ENCODE measurements at places on chromosomes 5 and 9. TPM values are rescaled to one million over a fixed set of nuclear protein-coding genes. Genes with fewer than 3 reads are reported as not detected.

GRCh38 chr5:140181525-140181924, 6.5 kb downstream of the CYSTM1 start:
- H3K27ac ChIP-seq = peak overlapping the region; percentile 63
- H3K4me3 ChIP-seq = no peak overlapping the region
- no peak for DNase-seq
- no peaks in the 10 kb centered on the region for H3K27me3 ChIP-seq

DNA sequence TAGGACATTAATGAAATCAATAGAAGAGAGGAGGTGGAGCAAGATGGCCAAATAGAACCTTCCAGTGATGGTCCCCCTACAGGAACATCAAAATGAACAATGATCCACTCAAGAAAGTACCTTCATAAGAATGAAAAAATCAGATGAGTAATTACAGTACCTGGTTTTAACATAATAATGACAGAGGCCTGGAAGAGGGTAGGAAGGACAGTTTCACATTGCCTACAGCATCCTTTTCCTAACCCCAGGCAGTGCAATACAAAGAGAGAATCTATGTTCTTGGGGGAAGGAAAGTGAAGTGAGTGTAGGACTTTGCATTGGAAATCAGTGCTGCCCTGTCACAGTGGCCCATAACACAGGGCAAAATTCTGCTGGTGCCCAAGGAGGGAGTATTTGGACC, 81.2 kb upstream of the SPTLC1 start:
- no peaks in the 10 kb centered on the region for H3K4me1 ChIP-seq
- H3K27me3 ChIP-seq = no peaks in the 10 kb centered on the region
- H3K4me3 ChIP-seq = no peak overlapping the region
- H3K27ac ChIP-seq = no peak overlapping the region

Gene QRFP
- not detected for total RNA-seq

- no peaks in the 10 kb centered on the region for H3K27me3 ChIP-seq
- H3K27ac ChIP-seq = no peak overlapping the region
- peaks cover 17% of the 10 kb centered on the region for H3K4me1 ChIP-seq
- H3K36me3 ChIP-seq = peaks cover 21% of the 10 kb centered on the region
Observed at GRCh38 chr5:150703762-150704161, 2.9 kb upstream of the RBM22 start.

GRCh38 chr5:142782976-142783530, 12.9 kb downstream of the ARHGAP26 start:
- peak overlapping the region; percentile 16 for H3K27ac ChIP-seq
- no peaks in the 10 kb centered on the region for H3K27me3 ChIP-seq
- no peak for DNase-seq
- H3K36me3 ChIP-seq = no peaks in the 10 kb centered on the region

- DNase-seq = no peak
- H3K27me3 ChIP-seq = no peaks in the 10 kb centered on the region
- H3K27ac ChIP-seq = no peak overlapping the region
- no peak overlapping the region for H3K4me3 ChIP-seq
- no peaks in the 10 kb centered on the region for H3K36me3 ChIP-seq
Observed at GRCh38 chr5:7663808-7664207, 187.1 kb downstream of the CFAP90 start.

DNA sequence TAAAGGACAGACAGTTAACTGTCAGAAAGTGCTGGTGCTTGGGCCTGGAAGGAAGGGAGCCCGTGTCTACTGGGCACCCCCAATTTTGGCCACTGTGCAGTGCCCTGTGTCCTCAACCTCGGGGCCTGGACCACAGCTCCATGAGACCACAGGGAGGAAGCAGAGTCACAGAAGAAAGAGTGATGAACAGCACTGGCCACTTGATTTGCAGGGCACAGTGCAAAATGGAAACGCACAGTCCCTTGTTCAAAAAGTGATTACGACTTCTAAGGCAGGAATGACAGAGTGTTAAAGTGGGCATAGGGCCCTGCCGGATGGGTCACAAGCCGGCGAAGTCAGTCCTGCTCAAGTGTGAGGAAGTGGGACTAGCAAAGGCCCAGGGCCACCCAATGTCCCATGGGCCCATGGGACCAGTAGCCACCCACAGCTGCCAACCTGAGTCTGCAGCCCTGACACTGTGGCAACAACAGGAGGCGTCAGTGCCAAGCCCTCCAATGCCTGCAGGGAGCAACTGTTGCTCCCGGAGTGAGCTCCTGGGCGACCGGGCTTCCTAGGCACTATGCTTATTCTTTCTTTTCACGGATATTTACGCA, 85.4 kb downstream of the ADAMTS2 start:
- H3K27ac ChIP-seq = no peak overlapping the region
- H3K4me1 ChIP-seq = peaks cover 4% of the 10 kb centered on the region
- no peaks in the 10 kb centered on the region for H3K36me3 ChIP-seq
- H3K4me3 ChIP-seq = no peak overlapping the region
- H3K27me3 ChIP-seq = no peaks in the 10 kb centered on the region

DNA sequence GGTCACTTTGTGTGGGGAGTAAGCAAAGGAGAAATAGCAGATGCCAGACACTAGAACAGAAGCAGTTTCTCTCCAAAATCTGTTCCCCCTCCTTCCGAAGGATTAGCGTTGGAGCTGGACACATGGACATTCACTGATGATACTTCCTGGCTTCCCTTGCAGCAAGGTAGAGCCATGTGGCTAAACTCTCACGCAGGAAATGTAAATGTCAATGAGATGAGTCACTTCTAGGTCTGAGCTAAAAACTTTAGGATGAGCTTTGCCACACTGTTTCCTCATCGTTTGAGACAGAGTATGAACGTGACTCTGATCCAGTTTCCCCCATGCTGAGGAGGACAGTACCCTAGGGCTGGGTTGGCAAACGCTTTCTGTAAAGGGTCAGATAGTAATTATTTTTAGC, 5.1 kb downstream of the BHMT2 start:
- no peak overlapping the region for H3K4me3 ChIP-seq
- no peak for DNase-seq
- H3K4me1 ChIP-seq = no peaks in the 10 kb centered on the region
- H3K36me3 ChIP-seq = no peaks in the 10 kb centered on the region
- H3K27me3 ChIP-seq = peaks cover 8% of the 10 kb centered on the region
